ENCODE measurements at places on chromosomes 11 and 22.

DNA sequence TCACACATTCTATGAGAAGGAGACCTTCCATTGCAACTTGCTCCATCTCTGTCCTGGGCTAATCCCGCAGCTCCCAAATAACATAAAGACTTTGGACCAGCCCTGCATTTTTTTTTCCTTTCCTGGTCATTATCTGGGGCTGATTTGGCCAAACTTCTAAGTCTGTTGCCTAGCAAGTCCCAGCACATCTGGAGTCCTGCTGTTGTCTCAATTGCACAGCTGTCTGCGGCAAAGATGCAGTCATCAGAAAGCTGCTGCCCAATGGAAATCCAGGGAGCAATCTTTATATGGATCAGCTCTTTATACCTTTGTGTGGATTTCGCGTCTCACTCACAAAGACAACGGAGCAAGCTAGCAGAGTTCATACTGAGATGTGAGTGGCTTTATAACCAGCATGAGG is 105.9 kb downstream of the NXPE2 start:
- DNase-seq = no peak

DNA sequence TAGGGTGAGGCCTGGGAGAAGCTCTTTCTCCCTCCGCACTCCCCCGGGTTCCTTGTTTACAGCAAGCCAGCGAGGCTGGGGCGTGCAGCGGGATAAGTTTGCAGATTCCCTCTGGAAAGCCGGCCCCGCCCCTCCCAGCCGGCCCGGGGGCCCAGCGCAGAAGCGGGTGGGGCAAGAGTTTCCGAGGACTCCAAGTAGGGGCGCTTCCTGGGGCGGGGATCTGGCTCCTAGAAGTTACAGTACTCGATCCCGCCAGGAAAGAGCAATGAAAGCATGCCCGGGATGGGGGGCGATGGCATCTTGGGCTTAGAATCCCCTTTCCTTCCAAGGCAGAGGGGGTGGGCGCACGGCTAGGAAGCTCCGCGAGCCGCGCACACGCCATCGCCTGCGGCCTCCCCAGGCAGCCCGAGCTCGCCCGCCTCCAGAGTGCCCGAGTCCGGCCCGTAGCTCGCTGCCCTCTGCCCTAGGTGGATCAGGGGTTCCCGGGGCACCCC is 385 bp downstream of the TST start:
- DNase-seq = no peak

GRCh38 chr22:41979423-41980250 is 10.4 kb downstream of the SEPTIN3 start:
- DNase-seq = no peak

DNA sequence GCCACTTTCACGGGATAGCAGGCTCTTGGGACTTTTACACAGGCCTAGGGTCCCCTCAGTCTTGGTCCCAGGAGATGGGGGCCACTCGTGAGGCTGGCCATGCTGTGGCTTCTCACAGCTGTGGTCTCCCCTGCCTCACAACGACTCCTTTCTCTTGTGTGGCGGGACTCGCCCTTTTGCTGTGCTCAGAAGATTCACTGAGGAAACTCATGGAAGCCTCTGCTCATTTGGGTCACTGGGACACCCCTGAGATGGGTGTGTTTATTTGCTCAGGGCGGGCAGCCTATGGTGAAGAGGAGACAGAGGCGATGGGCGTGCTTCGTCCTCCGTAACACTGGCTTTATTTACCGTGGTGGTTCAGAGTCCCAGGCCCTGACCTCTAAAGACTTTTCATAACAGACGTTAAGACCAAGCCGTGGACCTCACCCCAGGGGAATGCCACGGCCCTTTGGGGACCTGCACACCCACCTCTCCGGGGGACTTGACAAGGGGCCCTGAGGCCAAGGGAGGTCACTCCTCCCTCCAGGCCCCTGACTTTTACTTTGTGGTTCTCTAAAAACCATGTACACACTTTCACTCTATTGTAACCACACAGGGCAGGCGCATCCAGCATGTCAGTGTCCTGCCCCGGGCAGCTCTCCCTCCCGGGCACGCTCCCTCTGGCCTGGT is 15.5 kb downstream of the TEF start:
- no peak for DNase-seq
